ENCODE measurements at places on chromosomes 5 and 9.

GRCh38 chr5:178378527-178379484 is 146.2 kb upstream of the PHYKPL start:
- DNase-seq = no peak

GRCh38 chr5:130024006-130024405 is 119.7 kb downstream of the CHSY3 start:
- DNase-seq = no peak

DNA sequence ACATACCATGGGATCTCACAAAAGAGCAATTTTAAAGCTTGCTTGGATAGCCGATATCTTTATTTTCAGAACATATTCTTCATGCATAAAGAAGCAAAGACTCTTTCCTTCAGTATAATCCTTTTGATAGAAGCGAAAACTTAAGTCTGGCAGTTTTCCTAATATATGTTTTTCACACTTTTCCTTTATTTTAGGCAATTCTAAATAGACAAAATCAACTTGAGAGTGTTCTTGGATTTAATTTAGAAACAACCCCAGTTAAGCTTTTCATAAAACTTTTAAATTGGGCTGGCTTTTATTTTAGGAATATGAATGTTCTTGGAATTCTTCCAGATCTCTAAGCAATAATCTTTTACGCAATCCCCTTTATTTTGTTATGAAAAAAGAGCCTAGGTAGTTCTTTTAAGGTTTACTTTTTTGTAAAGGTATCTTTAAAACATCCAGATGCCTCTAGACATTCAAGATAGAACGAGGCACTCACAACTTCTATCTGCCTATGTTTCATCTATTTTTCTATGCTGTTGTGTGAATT is 51.5 kb upstream of the HSPB3 start:
- no peak for DNase-seq

DNA sequence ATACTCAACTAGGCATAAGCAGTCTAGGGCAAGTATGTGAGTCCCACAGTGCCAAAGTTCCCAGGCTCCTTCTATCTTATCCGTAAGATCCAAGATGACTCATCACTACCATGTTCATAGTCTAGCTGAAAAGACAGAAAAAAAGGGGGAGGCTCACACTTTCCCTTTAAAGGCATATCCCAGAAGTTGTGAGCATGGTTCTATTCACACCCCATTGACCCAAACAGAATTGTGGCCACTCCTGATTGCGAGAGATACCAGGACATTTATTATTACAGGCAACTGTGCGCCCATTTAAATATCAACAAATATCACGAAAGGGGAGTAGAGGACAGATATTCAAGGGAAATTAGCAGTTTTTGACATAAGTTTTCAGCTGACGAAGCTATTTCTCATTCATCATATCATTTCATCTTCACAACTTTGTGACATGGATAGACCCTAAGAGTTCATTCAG is 8.1 kb upstream of the PFDN1 start:
- no peak for DNase-seq

GRCh38 chr5:33852319-33852718 is 39.5 kb downstream of the ADAMTS12 start:
- no peak for DNase-seq

DNA sequence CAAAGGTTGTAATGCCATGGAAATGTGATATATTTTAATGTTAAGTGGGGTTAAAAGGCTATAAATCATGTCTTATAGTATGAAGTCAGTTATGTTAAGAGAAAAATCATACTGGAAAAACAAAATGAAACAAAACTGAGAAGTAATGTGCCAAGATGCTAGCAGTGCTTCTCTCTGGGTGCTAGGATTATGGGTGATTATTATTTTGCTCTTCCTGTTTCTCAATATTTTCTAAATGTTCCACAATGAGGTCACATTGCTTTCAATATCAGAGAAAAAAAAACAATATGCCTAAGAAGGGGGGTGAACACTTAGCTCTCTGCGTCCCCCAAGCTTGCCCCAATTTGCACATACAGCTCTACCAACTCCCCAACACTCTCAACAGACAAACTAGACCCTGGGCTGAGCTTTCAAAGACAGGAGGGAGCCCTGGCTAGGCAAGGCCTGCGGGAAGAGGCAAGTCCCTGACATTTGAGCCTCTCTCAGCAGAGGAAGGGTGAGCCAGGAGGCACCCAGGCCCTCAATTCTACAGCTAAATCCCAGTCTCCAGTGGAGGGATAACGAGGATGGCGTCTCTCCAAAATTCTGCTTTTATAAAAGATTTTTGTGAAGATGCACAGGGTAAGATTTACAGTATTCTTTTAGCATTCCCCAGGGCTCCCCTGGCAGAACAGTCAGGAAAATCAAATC is 24.4 kb downstream of the WHRN start:
- DNase-seq = no peak

GRCh38 chr5:112366987-112367386 is 52.1 kb downstream of the EPB41L4A start:
- DNase-seq = peak; percentile 48

DNA sequence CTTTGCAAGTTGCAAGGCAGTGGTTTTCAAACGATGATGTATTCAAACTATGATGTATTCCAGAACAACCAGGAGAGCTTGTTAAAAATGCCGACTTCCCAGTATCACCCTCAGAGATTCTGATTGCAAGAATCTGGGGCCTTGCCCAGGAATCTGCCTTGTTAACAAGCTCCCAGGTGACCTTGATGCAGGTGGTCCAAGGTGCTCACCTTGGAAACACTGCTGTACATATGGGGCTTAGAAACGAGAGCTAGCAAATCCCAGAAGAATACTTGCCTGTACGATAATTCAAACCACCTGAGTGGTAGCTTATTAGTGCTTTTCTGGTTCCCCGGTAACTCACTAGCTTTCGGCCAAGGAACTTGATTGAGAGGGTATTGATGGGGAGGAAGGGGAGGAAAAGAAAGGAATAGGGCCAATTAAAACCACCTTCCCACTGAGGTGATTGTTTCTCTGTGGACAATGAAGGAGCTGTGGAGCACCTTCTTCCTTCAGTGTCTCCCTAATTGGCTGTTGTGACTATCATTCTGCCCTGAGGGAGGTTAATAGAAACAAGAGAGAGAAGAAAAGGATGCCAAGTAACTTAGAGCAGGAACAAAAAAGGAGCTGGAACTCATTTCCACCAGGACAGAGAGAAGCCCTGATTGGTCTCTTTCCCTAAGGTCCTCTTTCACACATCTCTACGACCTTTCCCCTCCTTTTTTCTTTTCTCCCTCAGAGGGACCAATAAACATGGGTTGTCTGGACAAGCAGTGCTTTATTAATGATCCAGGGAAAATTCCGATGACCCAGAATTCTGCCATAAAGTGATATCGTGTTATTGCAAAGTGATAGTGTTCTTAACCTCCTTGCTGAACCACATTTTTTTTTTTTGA is 218.8 kb downstream of the TMEM167A start:
- DNase-seq = no peak

GRCh38 chr5:15799014-15799413 is 299.0 kb downstream of the FBXL7 start:
- DNase-seq = no peak

DNA sequence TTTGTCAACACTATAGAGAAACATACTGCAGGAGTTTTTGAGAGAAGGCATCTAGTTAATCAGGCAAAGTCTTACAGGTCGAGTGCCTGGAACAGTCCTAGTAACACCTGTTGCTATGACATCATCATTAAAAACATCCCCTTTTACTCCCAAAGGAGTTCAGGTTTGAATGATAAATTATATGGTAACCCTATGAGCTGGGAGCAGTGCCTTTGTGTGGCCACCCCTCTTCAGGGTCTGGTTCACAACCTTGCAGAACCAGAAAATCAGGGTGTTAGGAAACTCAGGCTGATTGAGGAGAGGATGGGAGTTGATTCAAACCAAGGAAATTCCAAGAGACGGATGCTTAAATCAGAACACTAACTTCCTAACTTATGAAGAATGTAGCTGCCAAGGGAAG is 179.1 kb upstream of the RASEF start:
- DNase-seq = no peak

DNA sequence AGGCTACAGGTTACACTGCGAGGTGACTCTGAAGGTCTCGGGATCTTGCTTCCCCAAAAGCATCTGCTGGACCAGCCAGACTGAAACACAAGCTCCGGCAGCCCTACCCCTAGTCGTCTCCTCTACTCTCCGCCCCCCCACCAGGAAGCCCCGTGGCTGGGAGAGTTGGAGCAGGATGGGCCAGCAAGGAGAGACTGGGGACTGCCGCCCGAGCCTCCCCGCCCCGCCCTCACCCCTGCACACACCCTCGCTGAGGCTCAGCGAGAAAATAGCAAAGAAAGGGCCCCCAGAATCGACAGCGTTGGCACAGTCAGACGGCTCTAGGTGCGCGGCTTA is 1.3 kb downstream of the TRIM7 start:
- DNase-seq = no peak

GRCh38 chr5:141492168-141492885 is 3.4 kb downstream of the PCDHGC5 start:
- DNase-seq = no peak

GRCh38 chr9:86519066-86519615 is 164.9 kb upstream of the TUT7 start:
- no peak for DNase-seq

DNA sequence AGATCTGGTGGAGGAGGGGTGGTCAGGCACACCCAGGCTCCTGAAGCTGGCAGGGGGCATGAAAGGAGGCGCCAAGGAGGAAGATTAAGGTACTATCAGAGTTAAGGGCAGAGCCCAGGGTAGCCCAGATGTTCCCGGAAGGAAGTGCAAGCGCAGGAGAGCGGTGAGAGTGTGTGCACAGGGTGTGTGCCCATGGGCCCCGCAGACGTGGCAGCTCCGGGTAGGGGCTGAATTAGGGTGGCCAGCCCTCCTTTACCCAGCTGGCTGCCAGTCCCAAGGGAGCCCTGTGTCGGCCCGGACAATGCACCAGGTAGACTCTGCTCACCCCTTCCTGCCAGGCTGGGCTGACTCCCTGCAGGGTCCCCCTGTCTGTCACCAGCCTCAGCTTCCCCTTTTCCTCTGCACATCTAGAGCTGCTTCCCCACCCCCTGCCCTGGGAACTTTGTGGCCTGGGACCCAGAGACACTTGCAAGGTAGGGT is at the start of gene SMIM33:
Gene SMIM33, plus strand, starts transcription at position 184 of the 480 bp plus-strand sequence. Its CDS starts 118 bp downstream, at position 302.
- DNase-seq = no peak

GRCh38 chr5:149072376-149072775 is 9.5 kb upstream of the SH3TC2 start:
- DNase-seq = no peak

GRCh38 chr5:72908664-72909063 is 47.2 kb upstream of the FCHO2 start:
- DNase-seq = no peak

- no peak for DNase-seq
These were observed 135.4 kb upstream of the MAP1B start for GRCh38 chr5:71971862-71972261.

- DNase-seq = no peak
These were observed 20.8 kb downstream of the MFAP3 start for GRCh38 chr5:154059583-154059982.

GRCh38 chr9:107332883-107333282 is 49.8 kb downstream of the RAD23B start:
- DNase-seq = no peak

- no peak for DNase-seq
These were observed 1.7 kb upstream of the PAX5 start for GRCh38 chr9:37035648-37036370.

All from NCI-H82 (cell line).